ENCODE measurements at places on chromosomes 11 and 22.

DNA sequence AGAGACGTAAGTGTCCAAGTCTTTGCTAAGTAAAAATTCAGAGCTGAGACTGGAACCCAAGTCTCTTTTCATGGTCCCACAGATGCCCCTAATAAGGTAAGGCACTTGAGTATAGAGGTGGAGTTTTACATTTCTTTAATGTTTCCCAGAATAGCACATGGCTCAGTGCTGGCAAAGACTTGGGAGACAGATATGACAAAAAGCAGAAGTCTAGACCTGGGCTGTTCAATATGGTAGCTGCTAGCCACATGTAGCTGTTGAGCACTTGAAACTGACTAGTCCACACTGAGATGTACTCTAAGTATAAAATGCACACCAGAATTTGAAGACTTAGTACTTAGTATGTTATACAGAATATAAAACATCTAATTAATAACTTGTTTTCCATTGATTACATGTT is 17.6 kb downstream of the VSTM5 start:
- no peak overlapping the region for H3K27ac ChIP-seq
- no peak overlapping the region for H3K4me3 ChIP-seq
- DNase-seq = no peak
- no peaks in the 10 kb centered on the region for H3K27me3 ChIP-seq
- no peaks in the 10 kb centered on the region for H3K36me3 ChIP-seq

DNA sequence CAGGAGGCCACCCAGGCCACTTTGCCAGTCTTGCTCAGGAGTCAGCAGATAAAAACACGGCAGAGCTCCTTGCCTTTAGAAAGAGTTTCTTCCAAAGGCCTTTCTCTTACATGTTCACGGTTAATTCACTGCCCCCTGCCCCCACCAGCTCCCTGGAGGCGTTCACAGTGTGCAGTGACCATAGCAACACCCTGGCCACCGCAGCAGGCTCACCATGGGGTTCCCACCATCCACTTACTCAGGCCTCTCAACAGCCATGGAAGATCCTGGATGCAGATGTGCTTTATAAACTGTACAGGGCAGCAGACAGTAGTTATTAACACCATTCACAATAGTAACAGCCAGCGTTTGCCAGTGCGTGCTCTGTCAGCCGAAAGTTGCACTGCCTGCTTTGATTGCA is 10.6 kb upstream of the MYO7A start:
- peaks cover 1% of the 10 kb centered on the region for H3K4me1 ChIP-seq
- DNase-seq = no peak
- no peak overlapping the region for H3K4me3 ChIP-seq
- peaks cover 8% of the 10 kb centered on the region for H3K36me3 ChIP-seq
- H3K27ac ChIP-seq = no peak overlapping the region

GRCh38 chr11:102974552-102975280 is 19.2 kb upstream of the MMP13 start:
- no peak overlapping the region for H3K4me3 ChIP-seq
- no peak overlapping the region for H3K27ac ChIP-seq
- DNase-seq = no peak

- H3K36me3 ChIP-seq = no peaks in the 10 kb centered on the region
- H3K4me1 ChIP-seq = peaks cover 7% of the 10 kb centered on the region
- no peak overlapping the region for H3K27ac ChIP-seq
- no peak overlapping the region for H3K4me3 ChIP-seq
- H3K27me3 ChIP-seq = peaks cover 55% of the 10 kb centered on the region
These were observed 29.4 kb upstream of the DRD2 start for GRCh38 chr11:113504586-113504985.

- no peak for DNase-seq
- no peak overlapping the region for H3K4me3 ChIP-seq
- H3K27ac ChIP-seq = no peak overlapping the region
- H3K27me3 ChIP-seq = peaks cover 4% of the 10 kb centered on the region
- peaks cover 2% of the 10 kb centered on the region for H3K4me1 ChIP-seq
These were observed 14.4 kb upstream of the OR52K1 start for GRCh38 chr11:4467811-4468606.
